ENCODE measurements at places on chromosomes 16 and 17. TPM values are rescaled to one million over a fixed set of nuclear protein-coding genes. Genes with fewer than 3 reads are reported as not detected.
A peak's percentile ranks its signal among the peaks of the same experiment; 100 is the strongest.

The CHST4 gene
- 0.17 TPM for total RNA-seq

GRCh38 chr16:5900046-5900445 is 802.5 kb upstream of the EEF2KMT start:
- no peak for DNase-seq

- no peak for DNase-seq
These were observed 1.2 kb downstream of the TMC6 start for GRCh38 chr17:78127239-78127887.

The PRSS36 gene
- 0.40 TPM for total RNA-seq

The CCDC78 gene
- total RNA-seq = 7.0 TPM

GRCh38 chr16:67884684-67885083 is at the start of gene NRN1L:
Gene NRN1L, plus strand, starts transcription at chr16:67884885. Its CDS starts 19 bp downstream, at chr16:67884904.
- no peak for DNase-seq

GRCh38 chr17:60524463-60525327 is 1.3 kb downstream of the APPBP2 start:
- no peak for DNase-seq

- no peak for DNase-seq
These were observed 4.0 kb downstream of the CEMP1 start for GRCh38 chr16:2527071-2527783.

The SNAI3 gene
- 0.19 TPM for total RNA-seq

DNA sequence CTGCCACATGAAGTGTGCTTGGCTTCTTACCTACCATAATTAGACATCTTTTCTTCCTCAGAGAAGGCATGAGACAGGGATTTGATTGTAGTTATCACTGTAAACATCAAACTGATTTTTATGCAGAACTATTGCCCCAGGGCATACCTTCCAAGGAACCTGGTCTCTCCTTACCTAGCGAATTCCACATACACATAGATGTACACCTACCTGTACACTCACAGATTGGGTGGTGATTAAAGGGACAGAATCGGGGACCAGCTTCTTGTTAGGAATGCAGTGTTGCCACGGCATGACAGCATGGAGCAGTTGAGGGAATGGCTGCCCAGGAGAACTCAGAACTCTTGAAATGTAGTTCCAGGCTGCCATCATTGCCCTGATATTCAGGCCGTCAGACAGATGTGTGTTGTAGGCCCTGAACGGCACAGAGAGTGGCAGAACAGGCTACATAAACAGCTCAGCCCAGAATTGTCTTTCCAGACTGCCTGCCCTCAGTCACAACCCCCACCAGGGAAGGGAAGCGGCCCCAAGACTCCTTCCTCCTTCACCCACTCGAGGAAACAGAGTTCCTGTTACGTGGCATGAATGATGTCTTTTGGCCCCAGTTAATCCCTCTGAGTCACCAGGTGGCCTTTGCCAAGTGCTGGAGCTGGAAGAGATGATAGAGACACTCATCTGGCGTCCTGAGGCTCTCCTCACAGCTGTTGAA is 17.8 kb upstream of the NAGLU start:
- peak; percentile 99 for DNase-seq

GRCh38 chr16:1105888-1106620 is 10.0 kb upstream of the C1QTNF8 start:
- DNase-seq = peak; percentile 31

The PTGES3L gene
- total RNA-seq = 2.4 TPM

GRCh38 chr16:3127745-3128144 is 7.1 kb upstream of the ZNF213 start:
- no peak for DNase-seq

GRCh38 chr17:12554251-12554650 is 111.4 kb upstream of the MYOCD start:
- no peak for DNase-seq

DNA sequence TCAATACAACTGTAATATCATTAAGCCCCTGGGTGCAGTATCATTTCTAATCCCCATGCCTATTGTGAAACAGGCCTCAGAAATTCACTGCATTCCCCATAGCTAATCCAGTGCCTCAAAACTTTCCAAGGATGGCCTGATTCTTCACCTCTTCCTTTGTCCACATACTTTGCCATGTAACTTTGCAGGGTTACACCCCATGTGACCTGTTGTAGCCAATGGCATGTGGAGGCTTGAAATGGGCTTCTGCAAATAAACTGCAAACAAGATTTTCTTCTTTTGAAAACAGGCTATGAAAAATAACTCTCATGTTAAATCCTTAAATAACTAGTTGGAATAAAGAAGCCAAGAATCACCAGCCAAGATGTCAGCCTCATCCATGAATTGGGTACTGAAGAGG is 35.9 kb downstream of the ABCA10 start:
- no peak for DNase-seq

The EXOC3L1 gene
- 10.3 TPM for total RNA-seq
